ENCODE measurements at places on chromosomes 11 and 22.
A peak's percentile ranks its signal among the peaks of the same experiment; 100 is the strongest.

- no peak for DNase-seq
Measured at GRCh38 chr11:44247508-44247907, 62.4 kb downstream of the ALX4 start.

- no peak for DNase-seq
Measured at GRCh38 chr11:1077033-1077416, 2.4 kb downstream of the MUC2 start.

- no peak for DNase-seq
Measured at GRCh38 chr11:133659538-133660201, 127.4 kb upstream of the OPCML start.

DNA sequence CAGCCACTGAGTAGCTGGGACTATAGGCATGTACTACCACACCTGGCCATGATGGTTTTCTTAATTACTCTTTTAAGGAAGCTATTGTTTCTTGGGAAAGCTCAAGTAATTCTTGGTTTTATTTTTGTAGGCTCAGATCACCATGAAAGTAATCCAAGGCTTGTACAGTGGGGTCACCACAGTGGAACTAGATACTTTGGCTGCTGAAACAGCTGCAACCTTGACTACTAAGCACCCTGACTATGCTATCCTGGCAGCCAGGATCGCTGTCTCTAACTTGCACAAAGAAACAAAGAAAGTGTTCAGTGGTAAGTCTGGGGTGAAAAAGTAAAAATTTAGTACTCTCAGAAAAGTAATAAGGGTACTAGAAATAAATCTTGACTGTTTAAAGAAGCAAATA, 11.3 kb downstream of the RRM1 start:
- no peak for DNase-seq

- DNase-seq, result no peak
Measured at GRCh38 chr11:8871171-8871775, 39.7 kb upstream of the AKIP1 start.

GRCh38 chr22:28116219-28116673, 197.2 kb upstream of the PITPNB start:
- DNase-seq, result no peak

GRCh38 chr11:73158356-73159051, 16.4 kb upstream of the FCHSD2 start:
- no peak for DNase-seq

DNA sequence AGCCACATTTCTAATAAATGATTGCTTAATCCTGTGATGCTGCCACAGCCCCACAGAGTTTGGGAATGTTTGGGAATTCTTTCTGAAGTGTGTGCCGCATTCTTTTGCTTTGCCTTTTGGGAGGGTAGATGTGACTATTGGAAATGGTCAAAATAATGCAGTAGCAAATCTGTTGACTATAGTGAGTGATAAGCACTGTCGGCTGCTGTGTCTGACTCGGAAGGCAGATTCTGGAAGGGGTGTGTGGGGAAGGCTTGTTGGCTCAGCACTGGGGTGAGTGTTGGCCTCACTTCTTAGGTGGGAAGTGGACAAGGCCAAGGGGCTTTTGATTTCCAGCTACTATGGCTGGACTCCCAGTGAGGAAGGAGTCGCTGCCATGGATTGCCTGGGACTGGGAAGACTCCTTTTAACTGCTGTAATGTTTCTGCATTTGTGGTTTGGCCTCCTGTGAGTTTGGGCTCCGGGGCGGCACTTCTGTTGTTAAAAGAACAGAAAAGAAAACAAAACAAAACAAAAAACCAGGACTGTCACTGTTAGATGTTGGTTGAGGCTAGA, 20.1 kb downstream of the ZBTB16 start:
- no peak for DNase-seq

GRCh38 chr11:33753304-33753967, 17.2 kb upstream of the CD59 start:
- peak; percentile 58 for DNase-seq

GRCh38 chr22:34841911-34842310, 224.0 kb upstream of the ISX start:
- no peak for DNase-seq

DNA sequence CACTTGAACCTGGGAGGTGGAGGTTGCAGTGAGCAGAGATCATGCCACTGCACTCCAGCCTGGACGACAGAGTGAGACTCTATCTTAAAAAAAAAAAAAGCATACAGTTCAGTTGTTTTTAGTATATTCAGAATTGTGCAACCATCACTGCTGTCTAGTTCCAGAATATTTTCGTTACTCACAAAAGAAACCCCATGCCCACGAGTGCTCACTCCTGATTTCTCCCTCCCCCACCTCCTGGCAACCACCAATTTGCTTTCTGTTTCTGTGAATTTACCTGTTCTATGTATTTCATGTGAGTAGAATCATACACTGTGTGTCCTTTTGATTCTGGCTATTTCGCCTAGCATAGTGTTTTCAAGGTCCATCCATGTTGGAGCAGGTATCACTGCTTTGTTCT, 24.8 kb downstream of the PTPRJ start:
- peak; percentile 71 for DNase-seq

All from activated CD4-positive, alpha-beta T cell treated with anti-CD3 and anti-CD28 coated beads, Interleukin-2, amount 50 U/mL, for 16 hours (primary cell).